Dorsolateral prefrontal cortex (tissue), 122 donors: ENCODE measurements at places on chromosomes 4 and X. TPM values are rescaled to one million over a fixed set of nuclear protein-coding genes. Genes with fewer than 3 reads are reported as not detected.

TRPC5OS gene
- total RNA-seq: 0.17 TPM

GAGE2A gene
- not detected for total RNA-seq

DNA sequence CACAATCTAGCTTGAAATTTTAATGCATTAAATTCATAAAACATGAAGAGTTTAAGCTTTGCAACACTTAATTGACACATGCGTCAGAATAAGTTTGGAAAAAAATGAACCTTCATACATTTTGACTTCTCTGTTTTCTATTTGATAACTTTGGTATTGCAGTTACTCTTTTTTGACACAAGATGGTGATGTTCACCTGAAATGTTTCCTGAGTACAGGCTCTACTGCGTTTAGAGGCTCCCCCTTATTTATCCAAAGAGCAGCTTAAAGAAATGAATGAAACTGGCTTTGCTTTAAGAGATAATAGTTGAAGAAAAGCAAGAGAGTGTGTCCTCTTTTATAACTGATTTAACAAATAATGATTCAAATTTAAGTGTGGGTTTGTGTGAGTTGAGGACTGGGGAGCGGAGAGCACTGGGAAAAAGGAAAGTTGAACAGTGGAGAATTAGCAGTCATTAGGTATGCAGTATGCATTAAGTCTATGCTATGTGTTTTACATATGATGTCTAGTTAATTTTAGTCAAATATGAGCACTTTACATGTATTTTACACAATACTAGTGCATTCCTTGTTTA, 180.6 kb upstream of the NUDT6 start:
- no peak for DNase-seq

GRCh38 chrX:134026565-134027311, 41.3 kb upstream of the GPC3 start:
- DNase-seq: no peak

GRCh38 chr4:86908251-86908657, 16.0 kb upstream of the C4orf36 start:
- no peak for DNase-seq

GRCh38 chrX:118694638-118695037, 32.8 kb upstream of the IL13RA1 start:
- DNase-seq: no peak

SLC25A4 gene
- 147 TPM for total RNA-seq

DNA sequence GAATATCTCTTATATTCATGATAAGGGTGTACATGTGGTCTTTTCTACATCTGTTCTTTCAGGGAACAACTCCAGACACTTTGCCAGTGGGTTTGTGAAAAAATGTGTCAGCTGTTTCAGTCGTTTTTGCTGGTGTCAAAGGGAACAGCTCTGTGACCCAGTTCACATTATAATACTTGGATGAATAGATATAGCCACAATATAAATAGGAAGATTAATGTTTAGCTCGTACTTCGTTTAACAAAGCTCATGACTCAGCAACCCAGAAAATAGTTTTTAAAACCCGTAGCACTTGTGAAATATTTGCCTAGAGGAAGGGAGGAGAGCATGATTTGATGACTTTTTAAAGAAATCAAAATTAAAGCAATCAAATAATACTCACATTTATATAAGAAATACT, 7.9 kb downstream of the LIAS start:
- no peak for DNase-seq

DNA sequence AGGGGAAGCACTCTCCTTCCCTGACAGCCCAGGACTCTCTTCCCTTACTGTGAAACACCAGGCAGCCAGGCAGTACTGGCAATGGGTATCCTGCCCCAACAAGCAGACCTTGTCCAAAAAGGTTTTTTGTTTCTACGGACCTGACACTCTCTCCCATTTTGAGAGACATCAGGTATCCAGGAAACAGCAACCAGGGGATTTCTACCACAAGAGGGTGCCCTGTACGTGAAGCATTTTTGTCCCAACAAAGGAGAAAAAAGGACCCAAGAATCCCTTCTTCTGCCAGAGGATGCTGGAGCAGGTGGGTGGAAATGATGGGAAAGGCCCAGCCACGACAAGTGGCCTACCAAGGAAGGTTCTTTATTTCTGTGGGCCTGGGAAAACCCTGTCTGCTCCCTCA, 65.7 kb upstream of the FGF13 start:
- DNase-seq: no peak
